ENCODE measurements at places on chromosomes 6 and 20.

- no peak for DNase-seq
Observed at GRCh38 chr20:23386304-23387117, 24.5 kb downstream of the GZF1 start.

- no peak for DNase-seq
Observed at GRCh38 chr6:24225838-24226237, 99.8 kb downstream of the NRSN1 start.

DNA sequence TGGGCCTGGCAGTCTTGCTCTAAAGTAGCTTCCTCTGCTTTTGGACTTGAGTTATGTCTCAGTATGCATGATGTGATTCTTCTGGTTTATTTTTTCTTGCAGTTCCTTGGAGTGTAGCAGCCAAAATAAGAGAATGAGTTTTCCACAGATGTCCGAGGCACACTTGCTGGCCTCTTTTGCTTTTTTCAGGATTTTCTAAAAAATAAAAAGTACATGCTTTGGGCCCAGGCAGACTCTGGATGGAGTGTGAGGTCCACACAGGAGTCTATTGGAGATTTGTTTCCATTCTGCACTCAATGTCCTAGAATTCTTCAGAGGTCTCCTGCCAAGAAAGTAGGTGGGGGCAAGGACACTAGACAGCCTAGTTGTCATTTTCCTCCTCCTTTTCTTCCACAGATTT is 477.6 kb downstream of the EPM2A start:
- no peak for DNase-seq

- DNase-seq: no peak
Observed at GRCh38 chr6:81806793-81807565, 54.5 kb upstream of the TENT5A start.

GRCh38 chr20:12171923-12172524 is 254.3 kb downstream of the BTBD3 start:
- no peak for DNase-seq

DNA sequence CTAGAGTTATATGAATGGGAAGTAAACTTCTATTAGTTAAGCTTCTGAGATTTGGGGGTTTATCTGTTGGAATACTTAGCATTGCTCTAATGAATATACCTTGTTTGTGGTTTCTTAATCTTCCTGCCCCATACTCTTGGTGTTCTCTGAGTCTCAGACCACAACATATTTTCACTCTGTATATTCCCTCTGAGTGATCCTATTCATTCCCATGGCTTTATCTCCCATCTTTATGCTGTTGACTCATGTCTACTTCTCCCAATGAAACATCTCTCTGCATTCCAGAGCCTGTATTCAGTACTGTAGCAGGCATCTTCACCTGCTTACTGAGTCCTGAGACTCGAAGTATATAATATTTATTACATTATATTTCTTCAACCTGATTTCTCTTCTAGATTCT is 283.7 kb upstream of the MAP3K7 start:
- no peak for DNase-seq

- DNase-seq: no peak
Observed at GRCh38 chr20:24842918-24843715, 106.0 kb upstream of the CST7 start.

DNA sequence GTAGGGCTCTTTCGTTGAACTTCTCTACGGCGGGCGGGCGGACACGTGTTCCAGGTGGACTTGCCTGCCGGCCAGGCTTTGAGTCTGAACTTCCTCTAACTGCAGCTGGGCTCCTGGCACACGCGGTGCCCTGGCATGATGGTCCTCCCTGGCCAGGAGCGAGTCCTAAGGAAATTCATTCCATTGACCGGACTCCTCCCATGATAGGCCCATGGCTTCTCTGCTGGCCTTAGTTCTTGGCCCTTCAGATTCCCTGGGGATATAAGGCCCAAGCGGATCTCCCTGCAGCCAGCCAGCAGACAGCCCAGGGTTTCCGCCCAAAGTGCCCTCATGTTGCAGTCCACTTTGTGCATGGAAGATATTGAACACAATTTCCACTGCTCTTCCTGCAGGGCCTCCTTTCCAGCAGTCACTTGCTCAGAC is 39.4 kb downstream of the TBC1D7 start:
- DNase-seq: no peak

GRCh38 chr6:79574630-79575225 is 37.5 kb upstream of the LCA5 start:
- no peak for DNase-seq

DNA sequence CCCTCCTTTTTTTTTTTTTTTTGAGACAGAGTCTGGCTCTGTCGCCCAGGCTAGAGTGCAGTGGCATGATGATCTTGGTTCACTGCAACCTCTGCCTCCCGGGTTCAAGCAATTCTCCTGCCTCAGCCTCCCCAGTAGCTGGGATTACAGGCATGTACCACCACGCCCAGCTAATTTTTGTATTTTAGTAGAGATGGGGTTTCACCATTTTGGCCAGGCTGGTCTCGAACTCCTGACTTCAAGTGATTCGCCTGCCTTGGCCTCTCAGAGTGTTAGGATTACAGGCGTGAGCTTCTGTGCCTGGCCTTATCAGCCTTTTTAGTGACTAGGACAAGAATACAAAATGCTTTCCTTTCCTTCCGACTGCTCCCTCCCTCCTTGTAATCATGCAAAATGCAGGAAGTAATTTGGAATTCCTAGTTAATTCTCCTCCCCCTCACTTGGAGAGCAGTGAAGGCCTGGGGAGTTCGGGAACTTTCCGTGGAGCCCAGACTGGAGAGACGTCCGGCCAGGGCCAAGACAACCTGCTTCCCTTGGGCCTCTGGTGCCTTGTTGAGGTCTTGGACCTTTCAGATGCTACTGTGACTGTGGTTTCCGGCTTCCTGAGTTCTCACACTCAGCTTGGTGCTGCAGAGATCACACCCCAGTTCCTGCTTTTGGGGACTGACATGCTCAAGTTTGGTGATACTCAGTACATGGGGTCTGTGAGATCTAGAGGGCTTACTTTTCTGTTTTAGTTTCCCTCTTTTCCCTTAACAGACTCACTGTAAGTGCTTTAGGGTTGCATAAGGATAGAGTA is 3.9 kb upstream of the PHF20 start:
- DNase-seq: peak; percentile 53

DNA sequence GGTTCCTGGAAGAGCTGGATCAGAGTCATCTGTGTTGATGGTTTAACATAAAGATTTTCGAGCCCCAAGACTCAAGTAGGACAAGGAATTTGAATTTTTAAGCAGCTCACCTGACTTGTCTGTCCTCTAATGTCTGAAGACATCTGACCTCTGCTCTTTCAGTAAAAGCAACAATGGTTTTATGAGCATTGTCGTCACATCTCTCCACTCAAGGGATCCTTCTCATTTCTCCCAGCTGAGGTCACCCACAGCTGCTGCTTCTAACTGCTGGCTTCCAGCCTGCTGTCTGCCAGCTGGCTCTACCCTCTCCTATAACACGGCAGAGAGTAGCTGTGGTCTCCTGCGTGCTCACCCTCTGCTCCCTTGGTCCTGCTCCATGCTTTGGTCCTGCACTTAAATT is 24.7 kb upstream of the HDAC2 start:
- no peak for DNase-seq

- DNase-seq: no peak
Observed at GRCh38 chr6:169977434-169978265, 226.2 kb downstream of the ERMARD start.

DNA sequence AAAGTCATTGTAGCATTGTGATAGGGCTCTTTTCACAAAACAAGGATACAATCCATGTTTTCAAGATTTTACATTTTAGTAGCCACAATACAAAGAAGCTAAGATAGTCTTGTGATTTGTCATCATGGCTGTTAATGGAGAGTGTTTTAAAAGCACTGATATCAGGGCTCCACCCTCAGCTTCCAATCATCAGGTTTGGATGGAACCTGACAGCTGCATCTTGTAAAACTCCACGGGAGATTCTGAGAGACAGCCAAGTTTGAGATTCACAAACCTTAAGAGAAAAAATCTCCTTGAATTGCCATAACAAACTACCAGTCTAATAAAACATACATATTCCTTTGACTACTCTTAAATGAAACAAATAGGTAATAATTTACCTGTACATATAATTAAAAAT is 280.2 kb downstream of the ESR1 start:
- DNase-seq: no peak

DNA sequence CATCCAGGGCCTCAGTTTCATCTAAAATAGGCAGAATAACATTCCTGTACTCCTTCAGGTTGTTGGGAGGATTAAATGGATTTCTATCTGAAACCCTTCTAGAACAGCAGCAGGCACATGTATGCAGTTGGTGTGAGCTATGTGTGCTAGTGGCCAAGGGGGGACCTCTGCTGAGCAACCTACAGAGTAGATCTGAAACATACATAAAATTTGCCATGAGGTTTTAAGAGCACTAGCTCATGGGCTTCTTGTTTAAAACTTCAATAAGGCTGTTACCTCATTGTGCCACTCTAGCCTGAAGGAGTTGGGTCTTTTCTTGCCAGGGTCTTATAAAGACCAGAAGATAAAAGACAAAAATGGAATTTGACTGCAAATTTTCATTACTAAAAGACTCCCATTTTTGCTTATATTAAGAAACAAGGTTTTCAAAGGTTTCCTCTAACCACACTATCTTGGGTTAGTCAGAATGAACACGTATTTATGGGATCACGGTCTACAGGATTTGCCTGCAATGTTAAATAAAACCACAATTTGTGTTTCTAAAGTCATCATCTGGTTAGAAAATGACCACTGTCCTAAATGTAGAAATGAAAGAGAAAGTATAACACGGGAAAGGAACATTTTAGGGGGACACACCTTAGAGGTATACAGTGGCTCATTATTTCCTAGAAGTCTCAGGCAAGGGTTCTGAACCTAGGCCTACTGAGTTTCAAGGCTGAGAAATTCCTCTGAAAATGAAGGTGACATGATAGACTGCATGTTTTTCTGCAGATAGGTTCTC is 144.9 kb upstream of the OLIG3 start:
- no peak for DNase-seq

- no peak for DNase-seq
Observed at GRCh38 chr6:53605543-53606235, 59.9 kb downstream of the KLHL31 start.

DNA sequence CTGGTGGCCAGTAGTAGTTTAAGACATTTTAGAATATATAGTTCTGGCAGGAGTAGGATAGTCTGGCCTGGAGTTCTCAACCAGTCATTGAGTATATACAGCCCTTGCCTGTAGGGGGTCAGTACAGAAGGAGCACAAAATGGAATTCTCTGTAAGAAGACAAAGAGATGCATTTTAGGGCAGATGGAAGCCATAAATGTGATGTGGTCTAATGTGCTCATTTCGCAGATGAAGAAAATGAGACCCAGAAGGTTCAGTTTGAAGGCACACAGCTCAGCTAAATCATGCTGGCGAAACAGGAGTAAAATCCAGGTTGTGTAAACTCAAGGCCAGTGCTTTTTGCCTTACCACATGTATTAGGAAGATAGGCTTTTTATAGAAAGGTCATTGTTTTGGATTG is 29.6 kb downstream of the QKI start:
- DNase-seq: no peak

DNA sequence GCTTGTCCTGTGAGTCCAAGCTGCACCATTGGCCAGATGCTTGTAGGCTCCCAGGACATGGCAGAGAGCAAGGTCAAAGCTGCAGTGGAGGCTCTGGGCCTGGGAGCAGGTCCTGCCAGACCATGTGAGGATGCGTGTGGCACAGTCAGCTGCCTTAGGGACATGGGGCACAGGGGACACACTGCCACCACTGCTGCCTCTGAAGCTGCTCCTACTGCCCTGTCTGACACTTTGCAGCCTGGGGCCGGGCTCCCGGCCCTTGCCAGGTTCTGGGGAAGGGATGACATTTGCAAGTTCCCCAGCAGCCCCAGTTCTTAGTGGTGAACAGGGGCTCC is 13.2 kb upstream of the FUT9 start:
- no peak for DNase-seq

- peak; percentile 58 for DNase-seq
Observed at GRCh38 chr20:35953387-35954199, 709 bp downstream of the SCAND1 start.

- DNase-seq: peak; percentile 45
Observed at GRCh38 chr6:150891888-150892485, 26.5 kb downstream of the MTHFD1L start.

DNA sequence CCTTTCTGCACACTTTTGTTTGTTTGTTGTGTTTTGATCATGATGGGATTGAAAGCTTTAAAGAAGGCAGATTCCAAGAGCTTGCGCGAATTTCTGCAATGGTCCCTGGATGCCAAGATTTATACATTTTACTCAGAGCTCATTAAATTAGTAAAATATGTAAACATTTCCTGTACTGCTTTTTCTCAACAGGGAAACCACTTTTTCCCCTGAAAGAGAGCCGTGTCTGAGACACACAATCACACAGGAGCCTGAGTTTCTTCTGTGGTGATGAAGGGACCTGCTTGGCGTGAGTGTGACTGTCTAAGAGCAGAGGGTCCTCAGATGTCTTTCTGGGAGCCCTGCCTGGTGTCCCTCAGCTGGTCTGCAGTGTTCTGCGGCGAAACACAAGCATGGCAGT is 12.1 kb upstream of the TAGAP start:
- no peak for DNase-seq

DNA sequence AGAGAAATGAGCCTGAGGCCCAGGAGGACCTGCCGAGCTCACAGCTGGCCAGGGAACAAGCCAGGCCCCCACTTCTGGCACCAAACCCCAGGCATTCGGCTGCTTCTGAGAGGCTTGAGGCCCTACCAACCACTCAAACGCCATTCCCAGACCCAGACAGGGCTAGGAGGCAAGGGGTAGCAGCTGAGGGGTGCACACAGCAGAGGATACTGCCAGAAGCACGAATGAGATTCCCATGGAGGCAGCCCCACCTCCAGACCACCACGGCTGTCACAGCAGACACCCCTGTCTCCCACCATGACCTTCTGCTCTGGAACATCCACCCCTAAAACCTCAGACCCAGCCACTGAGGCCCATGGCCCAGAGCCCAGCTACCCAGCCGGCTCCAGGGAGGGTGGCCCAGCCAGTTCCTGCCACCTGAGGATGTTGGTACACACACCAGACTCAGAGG is 36.1 kb downstream of the NTSR1 start:
- DNase-seq: no peak

- peak; percentile 17 for DNase-seq
Observed at GRCh38 chr6:90078513-90079289, 184.4 kb downstream of the GJA10 start.

GRCh38 chr6:150876598-150876997 is 11.1 kb downstream of the MTHFD1L start:
- DNase-seq: no peak

DNA sequence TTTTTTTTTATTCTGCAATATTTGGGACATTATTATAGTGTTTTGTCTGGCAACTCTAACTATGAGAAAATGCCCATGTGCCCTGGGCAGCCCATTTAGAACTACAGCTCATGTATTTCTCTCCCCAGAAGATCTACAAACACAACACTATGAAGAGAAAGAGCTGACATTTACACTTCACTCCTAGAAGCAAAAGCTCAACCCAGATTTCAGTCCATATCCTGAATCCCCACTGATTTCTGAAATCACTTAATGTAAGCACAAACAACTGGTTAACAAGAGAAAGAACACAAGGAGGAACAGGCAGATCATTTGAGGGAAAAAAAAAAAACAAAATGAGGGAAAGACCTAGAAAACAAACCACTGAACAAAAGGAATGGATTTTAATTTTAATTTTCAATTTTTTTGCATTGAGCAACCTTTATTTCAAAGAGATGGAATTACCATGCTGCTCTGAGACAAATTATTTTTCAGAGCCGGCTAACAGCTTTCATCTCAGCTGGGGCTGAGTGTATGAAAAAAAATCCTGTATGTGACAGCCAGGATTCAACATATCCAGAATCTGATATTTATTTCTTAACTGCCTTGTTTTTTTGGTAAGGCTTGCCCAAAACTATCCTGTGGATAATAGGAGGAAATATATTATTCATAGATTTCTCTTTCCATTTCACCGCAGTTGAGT is 32.5 kb downstream of the KIAA0319 start:
- DNase-seq: no peak

GRCh38 chr6:143939364-143939763 is 68.7 kb downstream of the PLAGL1 start:
- no peak for DNase-seq

All from effector CD4-positive, alpha-beta T cell (primary cell).